ENCODE measurements at places on chromosomes 3 and 15.

DNA sequence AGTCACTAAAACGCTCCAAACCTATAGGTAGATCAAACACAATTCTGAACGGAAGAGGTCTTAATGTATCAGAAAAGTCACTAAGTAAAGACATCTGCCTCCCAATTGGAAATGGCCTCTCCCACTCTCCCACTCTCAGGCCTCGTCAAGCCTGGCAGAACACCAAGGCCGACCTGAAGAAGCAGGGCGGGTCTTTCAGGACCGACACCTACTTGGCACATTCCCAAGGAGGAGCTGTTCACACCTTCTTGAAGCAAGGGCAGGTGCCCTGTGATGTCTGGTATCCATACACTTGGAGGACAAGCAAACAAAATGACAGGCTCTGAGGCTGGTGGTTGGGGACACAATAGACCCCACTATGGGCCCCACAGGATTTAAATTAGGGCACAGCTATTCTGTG, 30.0 kb downstream of the XXYLT1 start:
- no peak for DNase-seq

DNA sequence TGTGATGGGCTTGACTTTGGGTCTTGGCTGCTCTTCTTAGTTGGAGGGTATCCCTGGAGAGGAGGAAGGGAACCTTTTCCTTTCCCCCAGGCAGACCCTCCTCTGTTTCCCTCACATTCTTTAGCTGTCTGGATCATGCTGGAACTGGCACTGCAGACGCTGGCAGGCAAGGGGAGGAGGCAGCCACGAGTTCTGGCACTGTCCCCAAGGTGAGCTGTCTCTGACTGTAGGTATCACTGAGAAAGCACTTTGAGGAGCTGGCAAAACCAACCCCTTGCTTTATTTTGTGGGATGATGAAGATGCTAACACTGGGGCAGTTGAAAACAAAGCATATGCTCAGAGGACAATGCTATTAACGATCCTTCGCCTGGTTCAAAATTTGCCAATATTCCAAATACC, 175.0 kb downstream of the SOX2 start:
- DNase-seq: no peak

GRCh38 chr3:109731639-109732473, 394.5 kb upstream of the DPPA4 start:
- DNase-seq: peak; percentile 12

DNA sequence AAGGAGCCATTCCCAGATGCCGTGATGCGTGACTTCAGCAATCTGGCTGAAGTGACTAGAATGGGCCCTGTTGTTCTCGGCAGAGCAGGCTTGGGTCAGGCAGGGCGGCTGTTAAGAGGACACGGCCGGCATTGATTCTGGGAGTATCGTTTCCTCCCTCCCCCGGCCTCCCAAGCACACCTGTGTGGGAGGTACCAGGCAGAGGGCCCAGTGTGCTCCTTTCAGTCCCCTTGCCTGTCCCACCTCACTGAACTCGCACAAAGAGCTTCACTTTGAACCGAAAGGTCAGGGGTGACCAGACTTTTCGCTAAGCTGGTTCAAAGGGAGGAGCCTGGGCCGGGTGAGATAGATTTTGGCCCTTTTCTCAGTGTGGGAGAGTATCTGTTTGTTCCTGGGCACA, 92.7 kb downstream of the CEMIP start:
- DNase-seq: no peak

DNA sequence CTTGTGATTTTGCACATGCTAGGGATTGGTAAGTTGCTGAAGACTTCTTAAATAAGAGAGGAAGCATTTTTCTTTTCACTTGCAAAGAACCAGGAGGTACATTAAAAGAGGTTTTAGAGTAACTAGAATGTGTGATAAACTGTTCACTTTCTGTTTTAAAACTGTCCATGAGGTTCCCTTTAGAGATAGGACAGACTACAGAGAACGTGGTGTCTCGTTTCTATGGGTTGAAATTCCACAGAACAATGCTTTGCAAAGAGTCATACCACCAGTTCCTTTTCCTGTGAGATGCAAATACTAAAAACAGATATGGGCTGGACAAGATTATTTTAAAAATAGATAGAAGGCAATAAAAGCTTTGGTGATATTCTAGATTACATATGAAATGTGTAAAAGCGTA, 372.8 kb downstream of the TIGIT start:
- DNase-seq: no peak

DNA sequence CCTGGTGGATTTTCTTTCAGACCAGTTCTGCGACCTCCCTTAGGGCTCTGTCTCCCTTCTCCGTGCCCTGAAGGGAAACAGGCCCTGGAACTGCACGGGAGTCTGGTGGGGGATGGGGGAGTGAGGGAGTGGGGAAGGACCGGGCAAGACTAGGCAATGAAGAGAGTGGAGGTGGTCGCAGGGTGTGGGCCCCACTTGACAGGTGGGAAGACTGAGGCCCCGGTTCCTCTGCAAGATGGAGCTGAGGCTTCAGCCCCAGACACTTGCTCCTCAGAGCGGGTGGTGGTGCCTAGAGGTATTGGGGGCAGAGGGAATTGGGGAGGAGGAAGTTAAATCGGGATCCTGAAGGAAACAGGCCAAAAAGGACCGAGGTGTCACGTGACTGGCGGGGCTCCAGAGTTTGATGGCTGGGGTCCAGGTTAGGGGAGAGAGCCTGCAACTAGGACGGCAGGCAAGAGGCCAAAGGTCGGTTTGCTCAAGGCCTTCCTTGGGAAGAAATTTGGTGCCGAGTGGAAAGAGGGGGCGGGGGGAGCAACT, 597 bp upstream of the CAMK1 start:
- no peak for DNase-seq

- no peak for DNase-seq
Observed at GRCh38 chr3:149332771-149333170, 665 bp downstream of the TM4SF18 start.

DNA sequence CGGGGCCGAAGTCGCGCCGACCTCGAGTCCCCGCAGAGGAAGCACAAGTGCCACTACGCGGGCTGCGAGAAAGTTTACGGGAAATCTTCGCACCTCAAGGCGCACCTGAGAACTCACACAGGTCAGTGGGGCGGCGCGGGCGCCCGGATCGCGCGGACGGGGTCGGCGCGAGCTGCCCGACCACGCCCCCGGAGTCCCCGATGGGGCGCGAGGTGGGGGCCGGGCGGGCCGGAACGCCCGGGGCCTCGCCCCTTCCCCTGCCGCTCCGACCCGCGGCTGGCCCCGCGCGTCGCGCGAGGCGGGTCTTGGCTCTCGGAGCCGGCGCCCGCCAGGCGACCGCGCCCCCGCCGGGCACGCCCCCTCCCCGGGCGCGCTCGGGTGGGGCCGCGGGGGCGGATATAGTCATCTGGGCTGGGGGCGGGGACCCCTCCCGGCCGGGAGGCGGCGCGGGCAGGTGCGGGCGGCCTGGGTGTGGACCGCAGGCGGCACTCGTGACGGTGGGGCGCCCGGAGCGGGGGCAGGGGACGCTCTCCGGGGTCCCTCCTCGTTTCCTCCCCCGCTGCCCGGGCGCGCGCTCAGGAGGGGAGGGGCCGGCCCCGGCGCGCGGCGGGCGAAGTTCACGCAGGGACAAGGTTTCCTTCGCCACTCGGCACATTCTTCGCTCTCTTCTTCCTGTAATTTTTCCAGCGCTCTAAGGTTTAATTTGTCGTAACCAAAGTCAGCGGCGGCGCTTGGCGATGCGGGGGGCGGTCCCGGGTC, 1.2 kb downstream of the KLF13 start:
- DNase-seq: peak; percentile 63

DNA sequence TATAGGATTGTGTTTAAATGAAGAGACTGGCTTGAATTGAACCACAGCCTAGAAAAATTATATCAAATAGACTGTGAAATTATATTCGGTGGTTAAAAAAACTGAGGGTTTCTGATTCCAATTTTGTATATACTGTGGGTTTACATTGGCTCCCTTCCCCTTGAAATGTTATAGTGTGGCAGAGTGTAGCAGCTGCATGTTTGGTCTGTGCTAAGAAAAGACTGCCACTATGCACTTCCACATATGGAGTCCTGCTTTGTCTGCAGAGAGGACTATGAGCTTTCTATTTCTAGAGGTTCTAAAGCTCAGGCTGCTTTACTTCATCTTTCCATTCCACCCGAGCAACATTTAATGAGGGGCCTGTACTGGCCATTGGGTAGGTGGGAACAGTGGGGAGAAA, 112.3 kb downstream of the P3H2 start:
- DNase-seq: no peak

DNA sequence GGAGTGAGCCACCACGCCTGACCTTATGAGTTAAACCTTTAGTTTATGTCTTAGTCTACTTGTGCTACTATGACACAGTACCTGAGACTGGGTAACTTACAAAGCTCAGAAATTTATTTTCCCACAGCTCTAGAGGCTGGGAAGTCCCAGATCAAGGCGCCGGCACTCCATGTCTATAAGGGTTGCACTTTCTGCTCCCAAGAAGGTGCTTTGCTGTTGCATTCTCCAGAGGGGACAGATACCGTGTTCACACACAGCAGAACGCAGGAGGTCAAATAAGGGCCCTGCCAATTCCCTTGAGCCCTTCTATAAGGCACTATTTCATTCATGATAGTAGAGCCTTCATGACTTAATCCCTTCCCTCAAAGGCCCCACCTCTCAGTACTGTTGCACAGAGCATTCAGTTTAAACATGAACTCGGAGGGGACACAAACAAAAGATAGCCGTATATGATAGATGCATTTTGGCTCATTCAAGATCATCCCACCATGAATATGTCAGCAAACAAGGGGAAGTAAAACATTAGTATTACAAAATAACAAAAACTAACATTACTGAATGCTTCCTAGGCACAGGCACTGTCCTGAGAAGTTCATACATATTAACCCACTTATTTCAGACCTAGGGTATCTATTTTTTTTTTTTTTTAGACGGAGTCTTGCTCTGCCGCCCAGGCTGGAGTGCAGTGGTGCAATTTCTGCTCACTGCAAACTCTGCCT, 26.5 kb downstream of the PLA1A start:
- no peak for DNase-seq

GRCh38 chr3:156661155-156661554, 13.2 kb upstream of the TIPARP start:
- DNase-seq: peak; percentile 38

GRCh38 chr15:66017792-66018487, 148.6 kb downstream of the RAB11A start:
- no peak for DNase-seq

DNA sequence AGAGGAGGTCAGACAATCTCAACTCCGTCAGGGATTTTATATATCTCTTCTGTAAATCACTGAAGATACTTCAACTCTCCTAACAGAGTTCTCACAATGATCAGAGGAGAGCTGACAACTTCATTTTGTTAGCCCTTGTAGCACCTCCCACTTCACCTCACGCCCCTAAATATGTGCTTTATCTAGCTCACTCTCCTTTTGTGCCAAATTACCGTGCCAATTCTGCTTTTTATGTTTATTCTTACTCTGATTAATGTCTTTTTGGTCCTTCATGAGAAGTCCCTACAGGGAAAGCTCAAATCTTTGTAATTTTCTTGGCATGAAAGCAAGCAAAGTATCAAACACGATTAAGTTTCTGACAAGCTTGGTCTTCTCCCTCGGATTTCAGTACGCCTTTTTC, 636.1 kb upstream of the NAALADL2 start:
- DNase-seq: no peak

- peak; percentile 49 for DNase-seq
Observed at GRCh38 chr15:43143203-43143941, 10.0 kb downstream of the TMEM62 start.

- DNase-seq: no peak
Observed at GRCh38 chr15:29538044-29538443, 268.4 kb upstream of the NSMCE3 start.

GRCh38 chr3:192336286-192336685, 391.1 kb downstream of the FGF12 start:
- DNase-seq: no peak

- DNase-seq: no peak
Observed at GRCh38 chr3:182384221-182384620, 409.1 kb upstream of the ATP11B start.

DNA sequence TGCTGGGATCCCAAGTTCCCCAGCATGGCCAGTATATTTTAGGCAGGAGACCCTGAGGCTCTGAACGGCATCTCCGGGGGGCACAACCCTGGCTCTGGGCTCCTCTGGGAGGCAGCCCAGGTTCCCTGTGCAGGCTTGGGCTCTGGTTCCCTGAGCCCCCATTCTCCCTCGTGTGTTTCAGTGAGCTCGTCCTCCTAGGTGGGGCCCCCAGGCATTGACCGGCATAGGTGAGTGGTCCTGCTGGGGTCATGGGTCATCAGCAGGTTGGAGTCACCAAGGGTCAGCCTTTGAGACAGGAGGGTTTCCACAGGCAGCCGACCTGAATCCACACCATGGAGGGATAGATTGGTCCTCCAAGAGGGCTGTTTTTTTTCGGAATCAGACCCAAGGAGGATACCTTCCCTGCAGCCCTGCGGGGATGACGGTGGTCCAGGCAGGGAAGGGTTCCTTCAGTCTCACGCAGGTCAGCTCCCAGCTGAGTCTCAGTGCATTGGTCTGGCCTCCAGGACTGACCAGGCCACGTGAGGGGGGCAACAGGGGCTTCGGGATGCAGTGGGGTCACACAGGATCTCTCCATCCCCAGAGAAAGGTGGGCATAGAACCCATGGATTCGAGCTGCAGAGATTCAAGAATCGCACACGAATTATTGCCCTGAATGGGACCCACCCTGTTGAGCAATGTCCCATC, 226.0 kb downstream of the SNRPN start:
- no peak for DNase-seq

GRCh38 chr3:16427103-16427965, 86.2 kb downstream of the RFTN1 start:
- no peak for DNase-seq

DNA sequence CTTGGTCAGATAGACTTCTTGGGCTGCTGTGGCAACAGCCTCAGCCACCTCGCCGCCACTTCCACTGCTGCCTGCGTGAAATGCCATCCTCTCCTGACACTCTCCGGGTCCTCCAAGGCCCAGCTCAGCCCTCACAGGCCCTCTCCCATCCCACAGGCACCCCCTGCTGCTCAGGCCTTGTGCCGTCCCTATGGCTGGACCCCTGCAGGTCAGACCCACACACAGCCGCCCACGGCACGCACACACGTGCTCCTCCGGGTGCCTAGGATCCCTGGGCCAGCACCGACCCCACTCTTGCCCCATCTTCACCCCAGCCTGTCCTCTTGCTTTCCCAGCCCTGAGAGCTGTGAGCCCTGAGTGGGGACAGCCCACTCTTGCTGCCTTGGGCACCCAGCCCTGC, 19.7 kb downstream of the CFAP100 start:
- no peak for DNase-seq

- DNase-seq: no peak
Observed at GRCh38 chr3:172914854-172915253, 164.3 kb downstream of the ECT2 start.

DNA sequence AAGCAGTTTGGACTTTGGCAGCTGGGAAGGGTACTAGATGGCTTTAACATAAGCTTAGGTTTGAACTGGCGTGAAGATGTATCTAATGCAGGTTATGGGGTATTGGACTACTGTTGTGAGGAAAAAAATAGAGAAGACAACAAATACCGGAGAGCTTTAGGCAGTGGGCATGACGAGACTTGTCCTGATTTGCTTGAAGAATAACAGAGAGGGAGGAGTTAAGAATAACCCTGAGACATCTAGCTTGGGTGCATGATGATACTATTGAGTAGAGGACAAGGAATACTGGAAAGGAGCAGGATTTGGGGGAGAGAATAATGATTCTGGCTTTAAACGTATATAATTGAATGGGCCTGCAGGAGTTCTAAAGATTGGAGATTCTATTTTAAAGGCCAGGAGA, 249.5 kb upstream of the AZI2 start:
- no peak for DNase-seq

All from GM10248 (cell line).